ENCODE measurements at places on chromosomes 13 and 19. TPM values are rescaled to one million over a fixed set of nuclear protein-coding genes. Genes with fewer than 3 reads are reported as not detected.
A peak's percentile ranks its signal among the peaks of the same experiment; 100 is the strongest.

- DNase-seq, result no peak
Measured at GRCh38 chr13:85108356-85108755, 690.9 kb downstream of the SLITRK6 start.

DNA sequence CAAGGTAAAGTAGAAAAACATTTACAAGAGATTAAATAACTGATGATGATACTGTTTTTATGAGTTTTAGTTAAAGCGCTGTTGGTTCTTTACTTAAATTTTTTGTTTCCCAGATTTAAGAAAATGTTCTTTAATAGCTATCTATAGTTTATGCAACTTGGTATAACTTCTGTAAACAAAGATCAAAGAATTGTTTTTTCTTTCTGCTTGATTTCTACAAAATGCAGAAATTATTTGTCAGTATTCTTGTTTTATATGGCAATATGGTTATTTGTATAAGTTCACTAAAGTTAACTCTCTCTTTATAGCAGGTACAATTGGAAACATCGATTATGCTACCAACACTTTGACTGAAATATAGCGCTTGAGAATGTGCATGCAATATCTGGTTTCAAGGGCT is 2465.1 kb upstream of the PCDH20 start:
- DNase-seq, result no peak

DNA sequence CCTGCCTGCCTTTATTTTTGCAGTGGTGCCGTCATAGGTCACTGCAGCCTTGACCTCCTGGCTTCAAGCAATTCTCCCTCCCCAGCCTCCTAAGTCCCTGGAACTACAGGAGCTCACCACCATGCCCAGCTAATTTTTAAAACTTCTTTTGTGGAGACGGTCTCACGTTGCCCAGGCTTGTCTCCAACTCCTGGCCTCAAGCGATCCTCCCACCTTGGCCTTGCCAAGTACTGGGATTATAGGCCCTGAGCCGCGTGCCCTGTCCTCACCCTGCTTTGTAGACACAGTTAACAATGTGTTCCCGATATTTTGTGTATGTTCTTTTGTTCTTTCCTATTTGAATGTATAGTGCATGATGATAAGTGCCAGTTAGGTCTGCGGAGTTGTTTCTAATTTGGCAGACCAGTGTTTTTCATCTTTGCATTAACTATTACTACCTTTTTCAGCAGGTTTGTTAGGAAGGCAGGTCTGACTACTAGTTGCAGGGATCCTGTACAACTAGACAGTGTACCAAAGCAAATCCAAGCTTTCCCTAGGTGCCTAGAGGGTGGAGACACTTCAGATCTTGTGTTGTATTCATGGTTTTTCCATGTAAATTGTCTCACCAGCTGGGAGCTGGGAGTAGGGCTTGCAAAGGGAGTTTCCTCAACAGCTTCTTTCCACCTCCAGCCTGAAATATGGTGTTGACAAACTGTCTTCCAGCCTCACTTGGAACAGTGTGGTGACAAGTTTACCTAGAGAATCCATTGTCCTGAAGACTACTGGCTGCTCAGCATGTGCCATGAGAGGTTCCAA is 9.5 kb upstream of the WTIP start:
- no peak for DNase-seq

ERICH4 gene
- not detected for total RNA-seq

LRG1 gene
- 0.35 TPM for total RNA-seq

PTGIR gene
- total RNA-seq, result 0.58 TPM

ZNF66 gene
- total RNA-seq, result 5.1 TPM

DNA sequence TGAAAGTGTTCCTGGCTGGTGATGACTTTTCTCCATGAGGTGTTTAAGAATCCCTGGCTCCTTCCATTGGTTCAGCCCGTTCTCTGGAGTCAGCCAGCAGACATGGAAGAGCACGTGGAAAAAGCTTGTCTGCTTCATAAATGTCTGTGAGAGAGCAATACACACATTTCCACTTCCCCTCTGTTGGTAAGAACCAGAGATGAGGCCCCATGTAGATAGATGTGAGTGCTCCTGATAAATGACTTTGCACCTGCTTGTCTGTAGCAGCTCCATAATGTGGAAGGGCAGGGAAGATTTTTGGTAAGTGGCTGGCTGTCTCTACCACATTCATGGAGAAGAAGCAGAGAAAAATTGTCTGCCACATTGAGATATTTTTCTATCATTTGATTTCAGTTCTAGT is 325.8 kb downstream of the LMO7 start:
- DNase-seq, result no peak

DNA sequence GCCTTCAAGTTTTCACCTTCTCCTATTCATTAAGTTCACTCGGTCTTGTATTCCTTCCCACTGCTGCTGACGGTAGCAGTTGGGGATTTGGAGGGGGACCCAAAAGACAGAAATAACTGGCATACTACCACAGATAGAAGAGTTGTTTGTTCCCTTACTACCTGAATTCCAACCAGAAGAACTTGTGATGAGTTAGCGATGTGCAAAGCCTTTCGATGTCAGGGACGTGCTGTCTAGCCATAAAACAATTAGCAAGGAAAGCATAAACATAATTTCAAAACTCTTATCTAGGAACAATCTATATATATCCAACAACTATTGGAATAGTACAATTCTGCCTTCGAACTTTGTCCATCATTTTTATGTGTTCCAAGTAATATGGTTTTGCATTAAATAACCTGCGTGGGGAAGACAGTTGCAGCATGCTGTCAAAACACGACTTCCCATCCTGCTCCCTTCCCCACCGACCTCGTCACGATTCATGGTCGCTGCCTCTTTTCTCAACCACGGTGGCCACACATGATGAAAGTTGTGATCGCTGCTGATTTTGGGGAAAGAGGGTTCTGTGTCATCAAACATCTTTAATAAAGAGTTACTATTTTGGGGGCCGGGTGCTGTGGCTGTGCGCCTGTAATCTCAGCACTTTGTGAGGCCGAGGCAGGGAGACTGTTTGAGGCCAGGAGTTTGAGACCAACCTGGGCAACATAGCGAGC is 3.8 kb upstream of the SLC7A9 start:
- no peak for DNase-seq

SLC5A5 gene
- not detected for total RNA-seq

- no peak for DNase-seq
Measured at GRCh38 chr19:29530540-29531457, 5.0 kb downstream of the VSTM2B start.

DNA sequence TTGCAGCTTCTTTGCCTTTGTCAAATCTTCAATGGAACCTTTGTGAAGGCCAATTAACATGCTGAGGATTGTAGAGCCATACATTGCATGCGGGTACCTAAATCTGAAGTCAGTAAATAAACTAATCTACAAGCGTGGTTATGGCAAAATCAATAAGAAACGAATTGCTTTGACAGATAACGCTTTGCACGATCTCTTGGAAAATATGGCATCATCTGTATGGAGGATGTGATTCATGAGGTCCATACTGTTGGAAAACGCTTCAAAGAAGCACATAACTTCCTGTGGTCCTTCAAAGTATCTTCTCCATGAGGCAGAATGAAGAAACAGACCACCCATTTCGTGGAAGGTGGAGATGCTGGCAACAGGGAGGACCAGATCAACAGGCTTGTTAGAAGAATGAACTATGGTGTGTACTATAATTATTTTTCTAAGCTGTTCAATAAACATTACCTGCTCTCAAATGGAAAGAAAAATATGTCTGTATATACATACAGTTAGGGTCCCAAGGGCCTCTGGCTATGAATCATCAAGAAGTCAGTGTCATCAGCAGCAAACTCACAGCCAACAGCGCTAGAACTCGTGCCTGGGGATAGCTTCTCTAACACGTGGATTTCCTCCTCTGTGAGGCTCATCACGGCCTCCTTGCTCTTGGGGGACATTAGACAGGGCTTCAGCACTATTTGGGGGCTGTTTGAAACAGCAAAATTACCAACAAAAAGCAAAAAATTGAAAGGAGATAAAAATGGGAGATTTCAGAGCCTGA is 2.9 kb upstream of the CD70 start:
- DNase-seq, result no peak

DNA sequence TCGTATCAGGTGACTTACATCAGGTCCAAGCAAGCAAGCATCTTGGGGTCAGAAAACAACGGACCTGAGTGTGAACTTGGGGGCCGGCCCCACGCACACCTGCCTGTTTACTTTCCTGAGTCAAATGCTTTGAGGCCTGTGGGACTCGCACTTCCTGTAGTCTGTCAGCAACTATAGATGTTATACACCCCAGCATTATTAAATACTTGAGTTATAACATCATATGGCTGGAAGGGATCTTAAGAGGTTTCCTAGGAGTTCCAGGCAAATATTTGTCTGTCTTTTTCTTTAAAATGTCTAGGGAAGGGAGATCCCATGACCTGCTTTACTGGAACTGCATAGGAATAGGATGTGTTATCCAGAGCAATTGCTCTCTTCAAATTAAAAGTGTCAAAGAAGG is 280.6 kb downstream of the SHISA2 start:
- no peak for DNase-seq

KRTDAP gene
- not detected for total RNA-seq

GRCh38 chr13:100528820-100529219 is 59.8 kb downstream of the GGACT start:
- DNase-seq, result no peak

WASF3 gene
- 3.8 TPM for total RNA-seq

GRCh38 chr19:11414544-11414943 is 4.6 kb downstream of the RGL3 start:
- DNase-seq, result no peak

GPC5 gene
- not detected for total RNA-seq

DNA sequence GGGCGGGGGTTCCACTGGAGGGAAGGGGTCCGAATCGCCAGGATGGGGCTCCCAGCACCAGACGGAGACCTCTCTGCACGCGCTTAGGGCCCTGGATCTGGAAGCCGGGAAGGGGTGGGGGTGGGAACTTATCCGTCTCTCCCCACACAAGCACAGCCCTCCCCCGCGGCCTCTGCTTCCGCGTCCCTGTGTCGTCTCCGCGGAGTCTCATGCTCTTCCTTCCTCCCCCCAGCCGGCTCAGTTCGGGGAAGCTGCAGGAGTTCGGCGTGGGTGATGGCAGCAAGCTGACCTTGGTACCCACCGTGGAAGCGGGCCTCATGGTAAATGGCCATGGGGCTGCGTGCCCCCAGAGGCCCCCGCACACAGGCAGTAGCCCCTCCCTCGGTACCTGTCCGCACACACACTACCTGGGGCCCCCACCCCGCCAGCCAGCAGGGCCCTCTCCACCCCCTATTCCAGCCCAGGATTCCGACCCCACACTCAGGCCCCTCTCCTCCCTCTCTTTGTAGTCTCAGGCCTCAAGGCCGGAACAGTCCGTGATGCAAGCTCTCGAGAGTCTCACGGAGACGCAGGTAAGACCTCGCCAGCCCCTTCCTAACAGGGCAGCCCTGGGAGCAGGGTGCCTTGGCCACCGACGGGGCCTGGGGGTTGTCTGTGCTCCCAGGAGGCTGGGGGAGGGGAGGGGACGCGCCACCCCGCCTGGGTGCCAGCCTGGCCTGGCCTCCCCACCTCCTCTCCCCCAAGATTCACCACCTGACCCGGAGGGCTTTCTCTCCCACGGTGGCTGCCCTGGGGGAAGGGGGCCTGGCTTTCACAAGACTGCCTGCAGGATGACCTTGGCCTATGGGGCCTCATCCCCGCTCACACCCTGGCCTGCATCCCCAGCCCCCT is 3.2 kb downstream of the MIDN start:
- no peak for DNase-seq

CPB2 gene
- total RNA-seq, result not detected

KLK2 gene
- not detected for total RNA-seq

DNA sequence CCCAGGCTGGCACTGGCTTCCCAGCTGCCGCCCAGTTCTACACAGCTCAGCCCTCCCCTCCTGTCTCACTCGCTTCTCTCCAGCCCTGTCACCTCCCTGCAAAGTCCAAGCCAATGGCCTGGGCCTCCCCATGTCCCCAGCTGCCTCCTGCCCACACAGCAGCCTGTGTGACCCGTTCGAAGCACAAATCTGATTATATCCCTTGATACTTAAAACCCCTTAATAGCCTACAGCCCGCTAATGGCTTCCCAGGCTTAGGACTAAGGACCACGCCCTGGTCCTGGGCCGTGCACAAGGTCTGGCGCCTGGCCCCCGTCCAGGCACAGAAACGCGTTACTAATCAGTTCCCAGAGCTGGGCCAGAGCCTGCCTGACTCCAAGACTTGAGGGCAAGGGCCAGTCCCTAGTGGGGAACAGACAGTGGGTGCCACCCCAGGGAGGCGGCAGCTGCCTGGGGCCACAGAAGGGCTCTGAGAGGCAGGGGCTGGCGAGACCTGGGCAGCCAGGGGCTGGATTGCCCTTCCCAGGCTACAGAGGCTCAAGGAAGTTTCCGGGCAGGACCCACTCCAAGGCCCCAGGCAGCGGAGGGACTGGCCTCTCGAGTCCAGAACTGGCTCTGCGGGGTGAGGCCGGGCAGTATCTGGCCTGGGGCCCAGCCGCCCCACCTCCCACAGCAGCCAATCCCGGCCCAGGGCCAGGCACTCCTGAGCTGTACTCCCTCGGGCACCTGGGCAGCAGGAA is 10.4 kb downstream of the XAB2 start:
- DNase-seq, result no peak

DNA sequence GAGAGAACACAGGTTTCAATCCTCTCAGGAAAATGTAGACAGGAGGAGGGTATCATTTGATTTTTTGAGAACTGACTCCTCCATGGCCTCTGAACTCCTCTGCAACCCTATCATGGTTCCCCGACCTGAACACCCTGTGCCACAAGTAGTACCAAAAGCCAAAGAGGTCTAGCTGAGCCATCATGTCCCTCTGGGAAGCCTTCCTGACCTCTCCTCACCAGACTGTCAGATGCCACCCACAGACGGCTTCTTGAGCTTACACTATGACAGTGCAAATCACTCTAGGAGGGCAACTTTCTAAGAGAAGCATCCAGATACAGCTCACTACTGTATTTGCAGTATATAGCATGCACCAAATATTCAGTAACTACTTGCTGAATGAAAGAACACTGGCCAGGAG is 3.7 kb downstream of the HNRNPL start:
- no peak for DNase-seq

- no peak for DNase-seq
Measured at GRCh38 chr13:106109391-106109791, 426.1 kb downstream of the EFNB2 start.

- DNase-seq, result no peak
Measured at GRCh38 chr13:46387064-46387851, at the start of gene RUBCNL. TSS of gene RUBCNL (minus strand) at chr13:46387252. CDS start at chr13:46372475, 14,777 bp downstream.

LMO7 gene
- 36.0 TPM for total RNA-seq

DNA sequence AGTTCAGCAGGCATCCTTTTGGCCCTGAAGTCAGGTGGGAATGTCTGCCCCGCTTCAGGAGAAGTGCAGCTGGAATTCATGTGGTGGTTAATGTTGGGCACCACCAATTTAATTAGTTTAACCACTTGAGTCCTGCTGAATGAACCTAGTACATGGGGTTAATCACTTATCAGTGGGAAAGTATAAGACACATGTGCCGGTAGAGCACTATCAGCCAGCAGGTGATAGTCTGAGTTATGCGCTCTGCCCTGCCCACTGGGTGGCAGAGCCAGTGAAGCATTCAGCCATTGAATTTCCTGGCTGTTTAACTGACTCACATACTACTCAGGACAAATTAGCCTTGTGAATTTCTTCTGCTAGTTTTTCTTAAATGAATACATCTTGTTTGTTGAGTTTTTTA is 789.7 kb upstream of the PRR20A start:
- DNase-seq, result peak; percentile 76
